ENCODE measurements at places on chromosomes 2 and 18. TPM values are rescaled to one million over a fixed set of nuclear protein-coding genes. Genes with fewer than 3 reads are reported as not detected.

GRCh38 chr2:96970910-96971309, 15.5 kb downstream of the FAM178B start:
- H3K4me1 ChIP-seq: peaks cover 66% of the 10 kb centered on the region
- H3K4me3 ChIP-seq: no peak overlapping the region
- H3K27ac ChIP-seq: peak overlapping the region; percentile 42
- H3K27me3 ChIP-seq: no peaks in the 10 kb centered on the region
- no peak for DNase-seq

- H3K27me3 ChIP-seq: no peaks in the 10 kb centered on the region
- H3K27ac ChIP-seq: no peak overlapping the region
- no peaks in the 10 kb centered on the region for H3K36me3 ChIP-seq
- H3K4me3 ChIP-seq: no peak overlapping the region
Measured at GRCh38 chr18:40532046-40532445, 1423.0 kb upstream of the PIK3C3 start.

- DNase-seq: no peak
- H3K27me3 ChIP-seq: peaks cover 15% of the 10 kb centered on the region
- H3K4me3 ChIP-seq: no peak overlapping the region
- peaks cover 3% of the 10 kb centered on the region for H3K4me1 ChIP-seq
- H3K36me3 ChIP-seq: no peaks in the 10 kb centered on the region
Measured at GRCh38 chr2:152497481-152498052, 162.6 kb downstream of the FMNL2 start.

DNA sequence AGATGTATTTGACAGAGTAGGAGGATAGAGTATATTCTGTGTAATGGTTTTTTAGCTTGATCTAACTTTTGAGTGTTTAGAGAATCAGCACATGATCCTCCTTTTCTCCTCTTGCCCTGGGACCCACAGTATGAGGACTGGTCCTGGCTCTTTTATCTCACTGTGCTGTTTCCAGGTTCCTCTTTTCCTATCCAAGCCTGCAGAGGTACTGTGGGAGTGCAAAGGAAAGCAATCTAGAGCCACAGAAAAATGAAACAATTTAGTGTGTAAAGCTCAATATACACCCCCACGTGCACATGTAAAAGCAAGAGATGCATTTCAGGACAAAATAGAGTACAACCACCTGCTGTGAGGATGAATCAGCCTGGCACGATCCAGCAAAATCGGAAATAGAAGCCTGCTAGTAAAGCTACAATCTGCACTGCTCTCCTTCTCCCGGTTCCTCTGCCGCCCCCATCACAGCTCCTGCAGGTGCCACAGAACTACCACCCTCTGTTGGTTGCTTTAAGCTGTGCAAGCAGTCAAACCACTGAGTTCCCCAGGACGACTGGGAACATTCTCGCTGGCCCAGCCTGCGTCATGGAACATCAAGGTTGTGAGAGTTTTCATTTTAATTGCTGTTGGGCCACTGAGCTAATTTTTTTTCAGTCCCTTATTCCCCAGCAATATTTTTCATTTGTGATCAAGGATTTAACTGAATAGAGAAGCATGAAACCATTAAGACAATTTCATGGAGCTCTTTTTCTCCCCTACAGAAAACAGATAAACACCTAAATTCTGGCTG, 47.8 kb upstream of the MAPRE3 start:
- no peak overlapping the region for H3K27ac ChIP-seq
- H3K36me3 ChIP-seq: no peaks in the 10 kb centered on the region
- H3K27me3 ChIP-seq: peaks cover 12% of the 10 kb centered on the region

The TLX2 gene
- total RNA-seq: 0.52 TPM

The HAAO gene
- not detected for total RNA-seq
